ENCODE measurements at places on chromosomes 5 and 9.
A peak's percentile ranks its signal among the peaks of the same experiment; 100 is the strongest.

DNA sequence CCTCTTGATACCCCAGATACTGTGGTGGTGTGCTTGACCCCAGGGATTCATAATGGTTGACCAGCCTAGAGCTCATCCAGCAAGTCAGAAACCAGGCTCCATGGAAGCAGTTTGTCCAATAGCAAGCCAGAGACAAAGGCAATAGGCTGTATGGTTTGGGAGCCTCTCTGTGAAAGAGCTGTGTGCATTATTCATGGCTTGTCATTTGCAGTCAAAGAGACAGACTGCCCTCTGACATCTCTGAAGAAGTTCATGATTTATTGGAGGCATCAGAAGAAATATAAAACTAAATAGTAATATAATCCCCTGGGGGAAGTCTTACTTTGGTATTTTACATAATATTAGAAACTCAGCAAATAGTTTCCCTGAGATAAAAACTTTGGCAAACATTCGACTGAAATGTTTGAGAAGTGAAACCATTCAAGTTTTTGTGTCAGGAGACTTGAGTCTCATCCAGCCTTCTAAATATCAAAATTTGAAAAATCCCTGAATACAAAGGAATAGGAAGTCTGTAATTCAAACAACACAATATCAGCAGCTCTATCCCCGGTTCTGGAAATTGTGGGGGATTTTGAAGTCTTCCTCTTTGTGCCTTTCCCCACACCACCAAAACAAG, 250.3 kb downstream of the ZSWIM6 start:
- no peak for DNase-seq

GRCh38 chr5:114319821-114320220, 42.0 kb upstream of the KCNN2 start:
- DNase-seq = no peak

DNA sequence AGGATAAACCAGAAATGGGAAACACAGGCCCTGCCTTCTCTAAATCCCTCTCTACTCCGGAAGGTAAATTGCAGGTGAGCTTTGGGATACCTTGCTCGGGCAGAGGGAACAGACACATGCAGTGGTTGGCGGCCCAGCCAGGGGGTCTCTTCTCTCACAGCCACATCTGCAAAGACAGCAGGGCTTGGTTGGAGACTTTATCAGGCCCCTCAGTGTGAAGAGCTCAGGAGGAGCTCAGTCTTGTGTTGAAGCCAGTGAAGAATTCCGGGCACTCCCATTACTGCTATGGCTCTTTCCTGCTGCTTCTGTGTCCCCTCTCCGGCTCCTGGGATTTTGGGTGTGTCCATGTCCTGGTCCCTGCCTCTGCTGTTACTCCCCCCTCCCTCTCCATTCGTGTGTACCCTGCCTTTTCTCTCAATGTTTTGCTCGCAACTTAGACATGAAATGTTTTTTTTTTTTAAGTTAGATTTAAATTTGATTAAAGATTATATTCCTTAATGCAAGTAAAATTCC, 99.8 kb downstream of the TRIO start:
- DNase-seq = no peak

GRCh38 chr5:109921735-109922380, 232.1 kb downstream of the MAN2A1 start:
- peak; percentile 82 for DNase-seq

- no peak for DNase-seq
These were observed 224.9 kb downstream of the EBF1 start for GRCh38 chr5:158874792-158875191.

DNA sequence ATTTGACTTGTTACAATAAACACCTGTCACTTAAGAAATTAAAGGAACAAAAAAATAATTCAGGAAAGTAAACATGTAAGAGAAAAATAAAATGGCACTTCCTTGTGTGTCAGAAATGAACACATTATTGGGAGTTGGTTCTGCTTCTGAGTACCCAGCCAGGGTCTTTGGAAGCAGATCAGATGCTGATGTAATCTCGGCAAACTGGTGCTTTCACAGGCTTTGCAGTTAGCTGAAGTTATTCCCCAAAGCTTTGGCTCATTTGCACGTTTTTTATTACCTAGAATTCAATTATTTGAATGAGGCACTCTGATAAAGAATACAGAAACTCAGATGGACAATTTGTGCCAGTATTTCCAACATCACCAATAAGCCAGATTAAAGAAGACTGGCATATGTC, 10.9 kb downstream of the CDH18 start:
- DNase-seq = no peak

- no peak for DNase-seq
These were observed 425.8 kb downstream of the MAN2A1 start for GRCh38 chr5:110115503-110115902.

GRCh38 chr5:34494111-34494755, 161.9 kb upstream of the RAI14 start:
- no peak for DNase-seq

DNA sequence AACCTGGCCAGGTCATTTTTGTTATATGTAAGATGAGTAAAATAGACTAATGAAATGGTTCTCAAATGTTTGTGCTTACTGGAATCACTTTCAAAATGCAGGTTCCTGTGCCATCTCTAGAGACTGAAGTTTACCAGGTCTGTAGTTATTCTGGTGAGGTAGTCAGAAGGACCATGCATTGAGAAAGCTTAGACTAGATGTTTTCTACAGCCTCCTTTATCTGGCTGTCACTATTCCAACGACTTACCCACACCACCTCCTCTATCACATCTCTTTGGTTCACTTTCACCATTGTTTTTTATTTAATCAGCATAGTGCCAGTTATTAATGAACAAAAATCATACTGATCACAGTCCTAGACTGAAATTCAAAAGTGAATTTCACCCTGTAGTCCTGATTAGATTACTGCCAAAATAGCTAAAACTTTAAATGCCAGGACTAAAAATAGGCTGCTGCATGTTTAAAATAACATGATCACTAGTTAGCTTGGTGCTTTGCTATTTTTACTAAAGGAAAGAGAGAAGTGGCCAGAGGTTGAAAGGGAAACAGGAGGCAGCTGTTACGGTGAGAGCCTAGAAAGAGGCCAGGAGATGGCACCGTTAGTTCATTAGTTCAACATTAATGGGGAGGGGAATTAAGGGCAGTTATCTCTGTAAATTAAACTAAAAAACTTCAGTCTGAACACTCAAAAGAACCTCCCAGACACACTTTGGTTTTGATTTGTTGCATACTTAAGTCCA, 13.9 kb upstream of the FNIP1 start:
- DNase-seq = no peak

- DNase-seq = no peak
These were observed 4.7 kb downstream of the C5orf46 start for GRCh38 chr5:147901599-147902039.

GRCh38 chr5:113552620-113553019, 39.1 kb downstream of the YTHDC2 start:
- DNase-seq = no peak

- DNase-seq = no peak
These were observed 4.9 kb downstream of the DDX4 start for GRCh38 chr5:55742778-55743177.

DNA sequence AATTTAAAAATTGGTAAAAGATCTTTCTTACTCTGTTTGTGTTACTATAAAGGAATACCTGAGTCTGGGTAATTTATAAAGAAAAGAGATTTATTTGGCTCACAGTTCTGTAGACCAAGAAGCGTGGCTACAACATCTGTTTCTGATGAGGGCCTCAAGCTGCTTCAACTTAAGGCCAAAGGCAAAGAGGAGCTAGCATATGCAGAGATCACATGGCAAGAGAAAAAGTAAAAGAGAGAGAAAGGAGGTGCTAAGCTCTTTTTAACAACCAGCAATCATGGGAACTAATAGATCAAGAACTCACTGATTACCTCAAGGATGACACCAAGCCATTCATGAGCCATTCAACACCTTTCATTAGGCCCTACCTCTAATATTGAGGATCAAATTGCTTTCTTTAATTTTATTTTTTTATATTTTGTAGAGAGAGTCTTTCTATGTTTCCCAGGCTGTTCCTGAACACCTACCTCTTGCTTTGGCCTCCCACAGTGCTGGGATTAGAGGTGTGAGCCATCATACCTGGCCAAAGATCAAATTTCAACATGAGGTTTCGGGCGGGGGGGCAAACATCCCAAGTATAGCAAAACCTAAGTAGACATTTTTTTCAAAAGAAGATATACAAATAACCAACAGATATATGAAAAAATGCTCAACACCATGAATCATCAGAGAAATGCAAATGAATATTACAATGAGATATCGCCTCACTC, 16.0 kb upstream of the SHC3 start:
- no peak for DNase-seq

DNA sequence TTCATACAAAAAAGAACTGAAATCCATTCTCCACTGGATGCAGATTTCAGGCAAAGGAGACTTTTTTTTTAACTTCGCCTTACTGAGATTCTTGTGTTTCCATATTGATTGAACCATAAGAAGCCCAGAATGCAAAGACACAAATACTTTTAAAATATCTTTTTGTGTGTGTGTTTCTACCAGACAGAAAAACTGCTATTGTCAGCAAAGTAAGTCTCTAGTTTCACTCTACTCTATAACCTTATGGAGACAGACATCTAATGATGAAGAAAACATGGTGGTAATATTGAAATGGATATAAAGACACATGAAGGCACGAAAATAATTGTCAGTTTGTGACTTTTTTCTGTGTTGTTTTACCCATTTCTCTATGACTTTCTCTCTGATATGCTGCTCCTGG, 260.3 kb upstream of the RORB start:
- DNase-seq = no peak

GRCh38 chr5:180360078-180360957, 7.2 kb upstream of the GFPT2 start:
- no peak for DNase-seq

DNA sequence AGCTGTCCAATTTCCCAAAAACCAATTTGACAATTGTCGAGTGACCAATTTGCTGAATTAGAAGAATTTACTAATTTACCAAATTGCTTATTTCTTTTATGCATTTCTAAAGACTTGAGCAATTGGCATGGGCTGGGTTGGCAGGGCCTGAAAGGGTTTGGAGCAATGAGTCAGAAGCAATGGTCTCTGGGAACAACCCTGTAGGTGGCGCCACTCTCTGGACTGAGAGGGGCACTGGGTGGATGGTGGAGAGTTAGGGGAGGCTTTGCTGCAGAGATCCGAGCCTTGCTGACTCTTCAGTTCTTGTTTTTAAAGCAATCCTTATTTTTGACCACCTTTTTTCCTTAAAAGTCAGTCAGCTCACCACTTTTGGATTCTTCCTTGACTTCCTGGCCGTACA, 71.5 kb upstream of the RPS23 start:
- no peak for DNase-seq

- DNase-seq = no peak
These were observed 395.3 kb downstream of the TUSC1 start for GRCh38 chr9:25282946-25283345.

- DNase-seq = no peak
These were observed 102.7 kb upstream of the IER5L start for GRCh38 chr9:129280623-129281271.

- DNase-seq = no peak
These were observed 8.7 kb upstream of the SPOUT1 start for GRCh38 chr9:128838338-128838737.

DNA sequence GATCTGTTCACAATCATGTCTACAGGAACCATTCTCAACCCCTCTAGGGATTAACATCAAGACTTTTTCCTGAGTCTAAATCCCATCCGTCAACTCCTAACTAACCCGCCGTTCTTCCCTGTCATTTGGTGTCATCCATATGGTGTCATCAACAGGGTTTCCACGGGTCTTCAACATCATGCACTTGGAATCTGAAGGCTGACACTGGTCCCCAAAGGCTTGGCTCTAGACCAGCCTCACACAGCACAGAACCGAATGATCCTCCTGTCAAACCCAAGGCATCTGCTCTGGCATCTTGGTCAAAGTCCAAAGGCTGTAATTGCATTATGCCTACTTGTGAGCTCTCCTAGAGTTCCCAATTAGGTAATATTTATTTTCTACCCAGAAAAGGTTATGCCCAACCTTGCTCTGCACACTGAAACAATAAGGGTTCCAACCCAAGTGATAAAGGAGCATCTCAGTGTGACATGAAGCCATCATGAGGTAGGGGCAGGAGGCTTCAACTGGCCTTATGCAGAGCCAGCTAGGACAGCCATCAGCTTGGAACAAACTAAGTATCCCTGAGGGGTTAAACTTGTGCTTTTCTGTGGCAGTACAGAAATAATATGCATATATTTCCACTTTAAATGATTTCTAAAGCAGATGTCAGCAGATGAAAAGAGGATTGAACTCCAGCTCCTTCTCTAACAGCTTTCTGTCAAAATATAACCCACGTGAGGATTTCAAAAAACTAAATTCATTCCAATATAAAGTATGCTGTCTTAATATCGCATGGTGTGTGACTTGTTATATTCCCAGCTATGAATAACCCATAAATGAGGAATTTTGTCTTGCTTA, 13.9 kb downstream of the ENC1 start:
- DNase-seq = no peak

DNA sequence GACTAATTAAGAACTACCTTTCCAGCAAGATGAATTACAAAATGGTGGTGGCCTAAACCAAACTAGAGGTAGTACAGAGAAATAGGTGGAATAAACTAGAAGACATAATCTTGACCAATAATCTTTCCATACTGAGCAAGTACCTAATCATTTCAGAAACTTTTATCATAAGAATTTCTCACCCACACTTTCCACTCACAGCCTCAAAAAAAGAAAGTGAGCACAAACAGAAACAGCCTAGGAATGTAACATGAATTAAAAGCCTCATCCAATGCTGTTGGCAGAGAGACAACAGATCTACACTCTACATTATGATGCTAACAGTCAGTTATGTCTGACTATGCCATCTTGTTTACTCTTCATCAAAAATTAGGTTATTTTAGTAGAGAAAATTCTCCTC, 1.3 kb downstream of the RNF38 start:
- DNase-seq = no peak

- DNase-seq = no peak
These were observed 280.0 kb upstream of the ANKRD55 start for GRCh38 chr5:56513141-56513540.

DNA sequence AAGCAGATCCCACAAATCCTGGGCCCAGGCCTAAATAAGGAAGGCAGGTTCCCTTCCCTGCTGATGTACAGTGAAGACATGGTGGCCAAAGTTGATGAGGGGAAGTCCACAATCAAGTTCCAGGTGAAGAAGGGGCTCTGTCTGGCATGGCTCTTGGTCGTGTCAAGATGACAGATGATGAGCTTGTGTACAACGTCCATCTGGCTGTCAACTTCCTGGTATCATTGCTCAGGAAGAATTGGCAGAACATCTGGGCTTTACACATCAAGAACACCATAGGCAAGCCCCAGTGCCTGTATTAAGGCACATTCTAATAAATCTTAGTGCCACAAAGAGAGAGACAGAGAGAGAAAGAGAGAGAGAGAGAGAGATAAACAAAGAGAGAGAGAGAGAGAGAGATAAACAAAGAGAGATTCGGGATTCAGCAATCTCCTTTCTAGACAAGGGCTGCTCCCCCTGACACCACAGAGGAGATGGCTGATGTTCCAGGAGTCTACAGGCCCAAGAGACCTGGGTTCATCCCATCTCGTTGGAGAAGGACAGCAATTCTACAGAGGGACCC, 45.5 kb upstream of the HSPA9 start:
- no peak for DNase-seq

DNA sequence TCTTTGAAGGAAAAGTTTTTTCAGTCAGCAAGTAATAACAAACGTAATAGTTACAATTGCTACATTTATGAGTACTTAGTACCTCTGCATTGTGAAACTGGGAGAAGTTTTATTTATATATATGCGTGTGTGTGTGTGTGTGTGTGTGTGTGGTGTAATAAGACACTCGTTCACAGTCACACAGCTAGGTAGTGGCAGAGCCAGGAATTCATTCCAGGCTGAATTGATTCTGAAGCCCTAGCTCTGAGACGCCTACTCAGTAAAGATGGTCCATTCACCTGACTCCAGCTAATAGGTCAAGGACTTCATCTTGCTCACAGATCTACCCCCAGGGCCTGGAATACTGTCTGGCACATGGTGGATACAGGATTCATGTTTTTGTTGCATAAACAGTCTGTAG, 13.6 kb upstream of the CAST start:
- DNase-seq = no peak
